ENCODE measurements at places on chromosomes 3 and 15.

DNA sequence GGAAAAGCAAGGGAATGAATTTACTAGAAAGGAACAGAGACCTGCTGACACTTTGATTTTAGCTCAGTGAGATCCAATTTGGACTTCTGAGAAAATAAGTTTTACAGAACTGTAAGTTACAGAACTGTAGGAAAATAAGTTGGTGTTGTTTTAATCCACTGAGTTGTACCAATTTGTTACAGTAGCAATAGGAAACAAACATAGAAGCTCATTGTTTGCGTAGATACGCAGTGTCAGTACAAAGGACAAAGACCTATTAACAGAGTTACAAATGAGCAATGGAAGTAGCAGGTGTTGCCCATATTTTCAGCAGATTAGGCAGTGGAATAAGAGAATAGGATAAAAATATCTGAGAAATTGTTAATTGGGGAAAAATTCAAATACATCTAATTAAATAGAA is 385.8 kb upstream of the CNTN6 start:
- H3K4me1 ChIP-seq, result no peaks in the 10 kb centered on the region
- no peak overlapping the region for H3K4me3 ChIP-seq
- no peak for DNase-seq
- H3K27me3 ChIP-seq, result no peaks in the 10 kb centered on the region
- H3K36me3 ChIP-seq, result no peaks in the 10 kb centered on the region
- H3K27ac ChIP-seq, result no peak overlapping the region

GRCh38 chr15:48409623-48410022 is 78.4 kb downstream of the DUT start:
- no peak overlapping the region for H3K4me3 ChIP-seq
- H3K27ac ChIP-seq, result no peak overlapping the region
- no peak for DNase-seq
- H3K36me3 ChIP-seq, result no peaks in the 10 kb centered on the region

GRCh38 chr3:176359211-176359610 is 838.1 kb downstream of the TBL1XR1 start:
- no peak overlapping the region for H3K27ac ChIP-seq
- no peak for DNase-seq
- no peaks in the 10 kb centered on the region for H3K36me3 ChIP-seq

- no peak overlapping the region for H3K27ac ChIP-seq
- H3K4me3 ChIP-seq, result no peak overlapping the region
- no peak for DNase-seq
- no peaks in the 10 kb centered on the region for H3K4me1 ChIP-seq
- H3K36me3 ChIP-seq, result no peaks in the 10 kb centered on the region
- H3K27me3 ChIP-seq, result peaks cover 3% of the 10 kb centered on the region
These were observed 24.5 kb downstream of the MEGF11 start for GRCh38 chr15:66228807-66229735.

DNA sequence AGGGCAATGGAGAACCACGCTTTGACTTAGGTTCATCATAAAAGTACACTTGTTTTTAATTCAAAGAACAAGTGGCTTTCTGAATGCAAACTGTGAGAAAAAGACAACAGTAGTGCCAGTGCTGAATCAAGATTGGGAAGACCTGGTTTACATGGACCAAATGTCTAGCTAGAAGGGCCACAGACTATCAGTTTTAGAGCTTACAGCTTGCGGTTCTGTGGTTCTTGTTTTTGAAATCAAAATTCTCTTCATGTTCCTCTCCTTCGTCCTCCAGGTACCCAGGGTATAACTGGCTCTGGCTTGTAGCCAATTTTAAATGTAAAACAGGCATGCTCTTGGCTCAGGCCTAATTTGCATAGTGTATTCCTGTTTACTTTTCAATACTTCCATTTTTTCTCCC is 124.6 kb downstream of the TGFBR2 start:
- no peaks in the 10 kb centered on the region for H3K27me3 ChIP-seq
- H3K27ac ChIP-seq, result no peak overlapping the region

DNA sequence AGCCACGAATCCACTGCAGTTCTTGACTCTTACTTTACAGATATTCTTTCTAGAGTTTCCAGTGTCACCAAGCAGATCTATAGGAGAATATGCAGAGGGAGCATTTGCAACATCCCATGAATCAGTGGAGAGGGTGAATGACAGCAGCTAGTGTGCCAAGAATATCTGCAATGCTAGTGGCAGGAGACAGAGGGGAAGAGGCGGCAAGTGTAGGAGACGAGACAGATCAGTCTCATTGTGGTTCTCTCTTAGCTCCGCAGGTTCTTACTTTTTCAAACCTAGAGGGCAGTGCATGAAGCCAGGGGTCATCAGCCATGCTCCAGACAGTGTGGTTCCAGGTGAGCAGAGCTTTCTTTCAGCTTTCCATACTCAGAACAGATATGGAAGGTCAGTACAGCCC is 744 bp downstream of the ZNF619 start:
- H3K27ac ChIP-seq, result peak overlapping the region; percentile 79
- peaks cover 30% of the 10 kb centered on the region for H3K4me1 ChIP-seq
- DNase-seq, result no peak
- no peaks in the 10 kb centered on the region for H3K27me3 ChIP-seq

DNA sequence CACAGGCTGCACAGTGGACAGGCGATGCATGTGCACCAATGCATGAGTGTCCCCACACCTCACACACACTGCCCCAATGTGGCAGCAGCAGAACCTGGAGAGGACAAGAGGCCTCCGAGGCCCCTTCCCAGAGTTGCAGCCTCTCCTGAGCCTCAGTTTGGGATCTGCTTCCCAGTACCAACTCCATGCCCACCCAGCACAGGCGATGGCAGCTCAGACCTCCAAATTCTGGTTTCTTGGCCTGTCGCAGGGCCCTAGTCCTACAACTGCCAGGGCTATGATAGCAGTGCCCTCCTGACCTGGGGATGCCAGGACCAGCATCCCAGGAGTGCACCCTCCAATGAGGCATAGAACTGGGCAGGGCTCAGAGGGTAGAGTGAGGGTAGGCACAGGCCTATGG is 19.9 kb downstream of the ADAMTS7 start:
- H3K4me3 ChIP-seq, result no peak overlapping the region
- H3K4me1 ChIP-seq, result peaks cover 2% of the 10 kb centered on the region
- H3K36me3 ChIP-seq, result no peaks in the 10 kb centered on the region

DNA sequence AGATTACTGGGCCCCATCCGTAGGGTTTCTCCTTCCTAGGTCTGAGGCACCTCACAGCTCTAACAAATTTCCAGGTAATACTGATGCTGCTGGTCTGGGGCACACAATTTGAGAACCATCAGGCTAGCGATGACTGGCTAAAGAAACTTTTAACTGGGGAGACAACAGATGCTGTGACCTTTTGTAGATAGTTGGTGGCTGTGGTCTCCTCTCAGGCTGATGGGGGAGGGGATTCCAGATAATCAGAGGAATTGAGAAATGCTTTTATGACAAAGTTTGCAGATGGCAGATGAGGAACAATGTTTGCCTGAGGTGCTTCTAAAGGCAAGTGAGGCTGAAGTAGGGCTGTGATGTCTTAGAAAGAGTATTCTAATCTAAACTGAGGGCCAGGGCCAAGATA is 13.8 kb upstream of the CCR9 start:
- no peak overlapping the region for H3K27ac ChIP-seq
- H3K4me1 ChIP-seq, result peaks cover 20% of the 10 kb centered on the region
- H3K27me3 ChIP-seq, result peaks cover 69% of the 10 kb centered on the region
- no peak overlapping the region for H3K4me3 ChIP-seq

DNA sequence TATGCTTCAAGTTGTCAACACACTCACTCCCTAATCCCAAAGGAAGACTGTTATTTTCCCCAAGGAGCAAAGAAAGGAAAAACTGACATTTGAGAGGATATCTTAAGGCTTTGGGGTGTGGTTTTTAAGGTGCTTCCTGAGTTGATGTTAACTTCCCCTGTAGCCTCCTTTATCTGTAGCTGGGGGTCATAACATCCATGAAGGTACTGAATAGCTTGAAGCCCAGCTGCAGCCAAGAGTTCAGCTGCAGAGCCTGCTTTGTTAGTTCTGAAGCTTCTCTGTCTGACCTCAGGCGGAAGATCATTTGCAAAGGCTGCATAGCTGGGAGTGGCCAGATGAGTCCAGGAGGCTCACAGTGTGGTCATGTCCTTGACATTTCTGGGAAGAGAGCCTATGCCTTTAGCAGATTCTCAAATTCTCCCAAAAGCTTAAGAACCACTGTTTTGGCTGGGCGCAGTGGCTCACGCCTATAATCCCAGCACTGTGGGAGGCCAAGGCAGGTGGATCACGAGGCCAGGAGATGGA is 165.4 kb downstream of the SV2B start:
- no peak overlapping the region for H3K27ac ChIP-seq
- H3K27me3 ChIP-seq, result peaks cover 15% of the 10 kb centered on the region
- H3K4me1 ChIP-seq, result no peaks in the 10 kb centered on the region

DNA sequence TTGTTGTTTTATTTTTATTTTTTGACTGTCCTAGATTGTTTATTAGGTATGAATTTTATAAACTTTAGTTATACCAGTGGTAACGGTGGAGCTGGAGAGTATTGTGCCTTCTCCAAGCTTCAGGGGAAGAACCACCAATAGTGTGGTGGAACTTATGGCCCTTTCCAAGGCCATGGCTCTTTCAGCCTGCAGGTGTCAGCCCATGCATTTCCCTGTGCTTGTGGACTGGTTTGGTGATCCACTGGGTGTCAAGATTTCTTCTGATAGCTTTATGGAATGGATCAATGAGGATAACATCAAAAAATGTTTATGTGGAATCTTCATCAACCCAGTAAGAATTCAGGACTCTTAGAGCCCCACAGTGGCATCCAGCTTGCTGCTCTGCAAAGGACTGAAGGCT is 19.2 kb upstream of the SCAMP5 start:
- H3K4me3 ChIP-seq, result no peak overlapping the region
- H3K36me3 ChIP-seq, result no peaks in the 10 kb centered on the region
- H3K27me3 ChIP-seq, result peaks cover 7% of the 10 kb centered on the region
- H3K4me1 ChIP-seq, result peaks cover 10% of the 10 kb centered on the region
- DNase-seq, result no peak

DNA sequence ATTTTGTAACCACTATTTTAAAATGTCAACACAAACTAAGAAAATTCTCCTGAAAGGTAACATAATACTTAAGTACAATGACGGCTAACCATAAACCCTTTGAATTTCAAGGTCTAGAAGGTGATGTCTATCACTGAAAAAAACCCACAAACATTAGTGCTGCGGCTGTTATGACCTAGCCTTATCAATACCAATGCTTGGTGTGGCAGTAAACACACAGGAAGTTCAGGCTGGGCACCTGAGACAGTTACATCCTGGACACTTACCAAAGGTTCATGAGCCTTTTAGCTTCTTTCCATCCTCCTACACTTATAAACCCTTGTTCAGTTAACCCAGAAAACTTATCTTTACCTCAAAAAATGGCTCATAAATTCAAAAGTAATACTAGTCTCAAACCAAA is 5.8 kb downstream of the HSPBAP1 start:
- H3K27me3 ChIP-seq, result no peaks in the 10 kb centered on the region
- H3K4me3 ChIP-seq, result no peak overlapping the region
- H3K36me3 ChIP-seq, result no peaks in the 10 kb centered on the region
- peaks cover 15% of the 10 kb centered on the region for H3K4me1 ChIP-seq
- no peak overlapping the region for H3K27ac ChIP-seq
- DNase-seq, result no peak

GRCh38 chr3:52299247-52299878 is 11.7 kb downstream of the GLYCTK start:
- DNase-seq, result no peak
- no peak overlapping the region for H3K27ac ChIP-seq
- peaks cover 2% of the 10 kb centered on the region for H3K36me3 ChIP-seq

DNA sequence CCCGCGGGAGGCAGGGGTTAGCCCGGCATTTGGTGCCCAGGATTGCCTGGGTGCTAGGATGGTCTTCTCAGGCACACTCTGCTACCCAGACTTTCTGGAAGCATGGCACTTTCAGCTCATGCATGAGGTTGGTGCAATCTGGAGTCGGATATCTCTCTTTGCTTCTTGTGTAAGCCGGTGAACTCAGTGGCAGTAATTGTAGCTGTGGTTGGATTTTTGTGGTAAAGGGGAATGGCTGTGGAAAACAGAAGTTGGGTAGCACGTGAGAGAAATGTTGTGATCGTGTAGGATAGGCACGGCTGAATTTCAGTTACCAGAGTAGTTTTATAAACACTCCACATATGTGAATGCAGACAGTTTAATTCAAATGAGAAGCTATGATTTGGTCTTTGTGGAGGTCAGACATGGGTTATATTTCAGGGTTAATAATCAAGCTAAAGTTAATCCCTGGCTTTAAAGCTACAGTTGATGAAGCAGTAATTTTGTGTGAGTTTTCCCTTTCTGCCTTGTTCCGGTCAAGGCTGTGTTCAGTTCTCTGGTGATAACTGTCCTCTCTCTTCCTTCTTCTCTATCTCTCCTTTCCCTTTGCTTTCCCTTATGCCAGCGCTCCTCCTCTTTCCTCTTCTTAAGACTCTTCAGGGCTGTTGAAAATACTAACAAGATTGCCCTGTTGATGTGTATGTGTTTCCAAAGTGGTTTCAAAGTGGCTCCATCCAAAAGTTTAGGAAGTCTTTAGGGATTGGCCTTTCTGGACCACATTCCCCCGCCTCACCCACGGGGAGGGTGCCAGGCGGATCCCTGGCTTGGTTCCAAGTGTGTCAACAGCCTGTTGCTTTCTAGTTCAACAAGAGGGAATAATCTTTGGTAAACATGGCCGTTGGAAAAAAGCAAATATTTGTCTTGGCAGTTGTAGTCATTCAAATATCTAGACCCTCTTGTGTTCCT is 404.6 kb upstream of the C2CD4B start:
- H3K27ac ChIP-seq, result no peak overlapping the region
- H3K4me1 ChIP-seq, result no peaks in the 10 kb centered on the region
- no peak overlapping the region for H3K4me3 ChIP-seq
- no peak for DNase-seq

GRCh38 chr3:197352382-197352781 is 54.0 kb upstream of the DLG1 start:
- H3K4me3 ChIP-seq, result no peak overlapping the region
- H3K27ac ChIP-seq, result no peak overlapping the region
- H3K36me3 ChIP-seq, result no peaks in the 10 kb centered on the region
- no peak for DNase-seq
- H3K27me3 ChIP-seq, result peaks cover 9% of the 10 kb centered on the region

DNA sequence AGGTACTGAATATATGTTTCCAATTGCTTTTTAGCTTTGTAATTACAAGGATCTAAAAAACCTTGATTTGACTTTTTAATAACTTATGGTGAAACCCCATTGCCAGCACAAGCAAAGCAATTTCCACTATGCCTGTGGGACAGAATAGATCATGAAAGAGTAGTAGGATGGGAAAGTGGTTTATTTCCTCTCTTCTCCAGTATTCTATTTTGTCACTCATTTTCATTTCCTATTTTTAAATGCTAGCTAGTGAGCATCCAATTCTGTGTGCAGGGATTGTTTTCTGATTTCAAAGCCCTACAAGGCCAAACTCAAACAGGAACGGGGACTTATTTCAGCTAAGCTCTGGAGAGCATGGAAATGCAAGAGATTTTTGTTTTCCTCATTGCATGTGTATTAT is 132.0 kb upstream of the TGFBR2 start:
- H3K4me3 ChIP-seq, result no peak overlapping the region
- peaks cover 18% of the 10 kb centered on the region for H3K4me1 ChIP-seq
- no peak for DNase-seq
- H3K27ac ChIP-seq, result no peak overlapping the region
- H3K27me3 ChIP-seq, result no peaks in the 10 kb centered on the region
- H3K36me3 ChIP-seq, result peaks cover 2% of the 10 kb centered on the region

GRCh38 chr3:157127268-157127667 is 32.7 kb downstream of the CCNL1 start:
- DNase-seq, result no peak
- H3K4me3 ChIP-seq, result no peak overlapping the region
- H3K27ac ChIP-seq, result no peak overlapping the region
- H3K36me3 ChIP-seq, result no peaks in the 10 kb centered on the region
- no peaks in the 10 kb centered on the region for H3K27me3 ChIP-seq
- peaks cover 55% of the 10 kb centered on the region for H3K4me1 ChIP-seq

- H3K36me3 ChIP-seq, result peaks cover 2% of the 10 kb centered on the region
- no peak overlapping the region for H3K4me3 ChIP-seq
- DNase-seq, result no peak
- H3K27me3 ChIP-seq, result no peaks in the 10 kb centered on the region
- H3K27ac ChIP-seq, result no peak overlapping the region
- no peaks in the 10 kb centered on the region for H3K4me1 ChIP-seq
These were observed 249.3 kb downstream of the BBX start for GRCh38 chr3:107772016-107772415.
